NCI-H187 treated with DMSO at 0.1 percent for 48 hours (cell line): ENCODE measurements at places on chromosomes 12 and 14.

- no peak for DNase-seq
Observed at GRCh38 chr12:100031836-100032235, 47.1 kb upstream of the ANKS1B start.

- no peak for DNase-seq
Observed at GRCh38 chr12:78531831-78532458, 332.6 kb upstream of the SYT1 start.

DNA sequence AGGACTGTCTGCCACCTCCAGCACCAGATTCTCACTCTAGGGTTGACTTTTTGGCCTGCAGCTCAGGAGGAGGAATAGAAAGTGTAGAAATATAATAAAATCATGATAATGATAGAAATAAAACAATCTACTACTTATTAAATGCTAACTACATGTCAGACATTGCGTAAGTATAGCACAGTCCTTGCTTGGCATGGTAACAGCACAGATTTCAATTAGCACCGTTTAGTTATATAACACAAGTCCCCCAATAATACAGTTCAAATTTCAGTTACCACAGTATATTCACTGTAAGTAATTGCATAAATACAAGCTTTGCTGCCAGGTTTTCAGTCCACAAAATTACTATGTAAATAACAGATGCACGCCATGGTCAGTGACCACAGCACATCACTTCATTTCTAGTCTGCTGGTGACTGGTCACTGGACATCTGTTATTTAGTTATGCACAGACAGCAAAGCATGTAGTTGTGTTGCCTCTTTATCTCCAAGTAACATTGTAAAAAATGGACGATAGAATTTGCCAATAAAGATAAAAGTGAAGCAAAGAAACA lies 6.5 kb upstream of the GLT8D2 start:
- no peak for DNase-seq

DNA sequence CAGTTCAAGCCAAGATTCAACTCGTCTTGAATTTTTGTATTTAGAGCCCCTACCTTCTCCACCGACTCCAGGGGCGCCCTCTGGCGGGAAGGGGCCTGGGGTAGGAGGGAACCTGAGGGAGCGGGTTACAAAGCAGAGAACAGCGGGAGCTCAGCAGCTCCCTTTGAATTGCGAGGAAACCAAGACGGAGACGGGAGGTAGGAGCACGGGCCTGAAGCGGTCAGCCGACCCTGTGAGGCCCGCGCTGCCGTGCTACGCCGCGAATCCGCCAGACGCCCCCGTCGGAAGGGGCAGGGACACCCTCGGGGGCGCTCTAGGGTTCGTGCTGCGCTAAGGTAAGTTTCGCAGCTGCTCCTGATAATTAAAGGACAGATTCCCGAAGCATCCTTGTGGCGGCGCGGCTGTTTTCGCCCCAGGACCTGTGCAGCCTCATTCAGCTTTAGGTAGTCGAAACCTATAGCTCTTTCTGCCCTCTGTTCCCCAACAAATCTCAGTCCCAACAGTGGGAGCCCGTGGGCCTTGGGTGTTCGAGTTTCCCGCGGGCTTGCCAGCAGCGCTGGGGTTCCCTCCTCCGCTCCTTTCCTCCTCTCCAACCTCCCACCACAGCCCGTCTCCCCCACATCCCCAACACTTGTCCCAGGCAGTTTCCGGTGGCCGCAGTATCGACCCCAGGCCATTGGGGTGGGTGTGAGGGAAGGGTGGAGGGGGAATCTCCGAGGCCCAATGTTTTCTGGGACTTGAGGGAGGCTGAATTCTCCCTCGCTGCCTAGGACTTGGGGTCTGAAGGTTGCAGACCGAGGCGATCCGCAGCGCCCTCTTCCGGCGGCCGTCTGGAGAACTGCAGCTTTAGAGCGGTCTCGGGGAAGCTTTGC lies 5.1 kb upstream of the NKX2-1 start:
- DNase-seq, result no peak

GRCh38 chr12:40614923-40615322 lies 77.3 kb upstream of the CNTN1 start:
- DNase-seq, result no peak

GRCh38 chr12:132806857-132807256 lies 21.8 kb downstream of the GOLGA3 start:
- no peak for DNase-seq

DNA sequence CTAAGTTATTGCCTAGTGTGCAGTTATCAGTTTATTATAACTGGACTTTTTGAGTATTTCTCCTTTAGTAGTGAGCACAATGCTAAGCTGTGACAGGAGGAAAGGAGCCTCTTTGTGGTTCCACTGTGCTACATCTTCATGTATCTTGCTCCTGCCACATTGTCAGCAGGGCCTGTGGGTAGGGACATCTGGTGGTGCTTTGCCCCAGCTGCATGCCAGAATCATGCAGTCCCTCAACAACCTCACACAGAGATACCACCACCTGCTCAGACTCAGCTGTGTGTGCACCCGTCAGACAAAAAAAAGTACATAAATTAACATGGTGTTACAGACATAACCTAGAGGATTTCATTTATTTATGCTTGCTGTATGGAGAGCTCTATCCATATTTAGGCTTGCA lies 51.1 kb downstream of the MIS18BP1 start:
- no peak for DNase-seq

DNA sequence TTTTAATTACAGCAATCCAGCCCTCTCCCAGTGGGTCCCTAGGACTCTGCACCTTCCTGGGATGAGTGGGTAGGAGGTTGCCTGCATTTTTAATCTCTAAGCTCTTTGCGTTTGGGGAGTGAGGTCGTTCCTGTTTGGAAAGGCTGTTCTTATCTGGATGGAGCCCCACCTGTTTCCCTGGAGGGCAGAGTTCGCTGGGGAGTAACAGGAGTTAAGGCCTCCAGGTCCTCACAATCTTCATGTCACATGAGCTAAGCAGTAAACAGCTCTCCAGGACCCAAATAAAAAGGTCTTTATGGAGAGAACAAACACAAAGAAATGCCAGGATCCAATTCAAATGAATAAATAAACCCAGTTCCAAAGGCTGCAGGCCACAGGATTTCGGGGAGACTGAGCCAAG lies 56.0 kb upstream of the RFLNA start:
- DNase-seq, result no peak

- no peak for DNase-seq
Observed at GRCh38 chr12:65695113-65695865, 129.0 kb upstream of the HMGA2 start.

- DNase-seq, result no peak
Observed at GRCh38 chr14:73468828-73469375, 10.6 kb upstream of the NUMB start.

DNA sequence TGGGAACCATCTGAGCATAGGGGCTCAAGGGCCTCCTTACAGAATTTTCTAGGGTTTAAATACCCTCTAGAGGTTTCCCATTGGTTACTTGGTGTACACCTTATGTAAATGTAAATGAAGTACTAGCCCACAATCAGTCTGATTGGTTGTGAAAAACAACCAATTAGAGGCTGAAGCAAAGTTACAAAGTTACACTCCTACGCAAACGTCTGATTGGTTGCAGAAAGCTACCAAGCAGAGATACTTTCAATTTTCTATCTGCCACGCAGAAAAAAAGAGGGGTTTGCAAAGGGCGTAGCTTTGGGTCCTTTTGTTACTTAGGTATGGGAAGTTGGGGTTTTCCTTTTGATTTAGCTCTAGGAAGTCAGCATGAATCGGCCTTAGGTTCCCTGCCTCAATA lies 1.8 kb upstream of the TMEM19 start:
- no peak for DNase-seq

DNA sequence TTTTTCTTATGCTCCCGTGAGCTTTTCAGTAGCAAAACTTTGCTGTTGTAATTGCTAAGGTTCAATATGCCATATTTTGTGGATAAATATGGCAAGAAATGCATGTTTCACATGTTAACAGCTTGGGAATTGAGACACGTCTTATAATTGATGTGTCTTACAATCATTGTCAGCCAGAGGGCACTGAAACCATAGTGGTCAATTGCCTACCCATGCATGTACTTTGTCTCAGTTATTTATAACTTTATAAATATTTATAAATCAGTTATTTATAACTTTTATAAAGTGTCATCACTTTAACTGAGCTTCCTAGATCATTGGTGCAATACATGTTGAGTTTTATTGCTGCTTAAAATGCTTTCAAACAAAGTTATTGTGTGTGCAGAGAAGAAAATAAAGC lies 82.0 kb downstream of the CATSPERB start:
- DNase-seq, result no peak

- no peak for DNase-seq
Observed at GRCh38 chr12:47860279-47860841, 40.7 kb upstream of the HDAC7 start.

DNA sequence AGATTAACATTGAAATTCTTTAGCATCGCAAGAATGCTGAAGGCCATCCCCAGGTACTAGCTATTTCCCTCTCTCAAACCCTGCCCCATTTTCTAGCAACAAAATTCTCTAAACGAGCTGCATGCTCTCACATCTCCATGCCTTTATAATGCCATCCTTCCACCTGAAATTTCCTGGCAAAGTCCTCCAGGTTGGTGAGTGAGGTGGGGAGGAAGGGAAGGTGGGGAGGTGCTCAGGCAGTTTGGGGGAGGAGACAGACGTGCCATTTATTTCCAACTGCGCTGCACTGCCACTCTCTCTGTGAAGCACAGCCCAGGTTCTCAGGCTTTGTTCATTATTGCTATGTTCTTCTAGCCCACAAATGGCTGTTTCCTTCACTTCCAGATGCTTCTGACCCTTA lies 208.4 kb downstream of the PAWR start:
- DNase-seq, result no peak

GRCh38 chr14:22896760-22897159 lies 13.7 kb downstream of the REM2 start:
- no peak for DNase-seq

- DNase-seq, result no peak
Observed at GRCh38 chr12:87140262-87140661, 884.1 kb upstream of the MGAT4C start.

DNA sequence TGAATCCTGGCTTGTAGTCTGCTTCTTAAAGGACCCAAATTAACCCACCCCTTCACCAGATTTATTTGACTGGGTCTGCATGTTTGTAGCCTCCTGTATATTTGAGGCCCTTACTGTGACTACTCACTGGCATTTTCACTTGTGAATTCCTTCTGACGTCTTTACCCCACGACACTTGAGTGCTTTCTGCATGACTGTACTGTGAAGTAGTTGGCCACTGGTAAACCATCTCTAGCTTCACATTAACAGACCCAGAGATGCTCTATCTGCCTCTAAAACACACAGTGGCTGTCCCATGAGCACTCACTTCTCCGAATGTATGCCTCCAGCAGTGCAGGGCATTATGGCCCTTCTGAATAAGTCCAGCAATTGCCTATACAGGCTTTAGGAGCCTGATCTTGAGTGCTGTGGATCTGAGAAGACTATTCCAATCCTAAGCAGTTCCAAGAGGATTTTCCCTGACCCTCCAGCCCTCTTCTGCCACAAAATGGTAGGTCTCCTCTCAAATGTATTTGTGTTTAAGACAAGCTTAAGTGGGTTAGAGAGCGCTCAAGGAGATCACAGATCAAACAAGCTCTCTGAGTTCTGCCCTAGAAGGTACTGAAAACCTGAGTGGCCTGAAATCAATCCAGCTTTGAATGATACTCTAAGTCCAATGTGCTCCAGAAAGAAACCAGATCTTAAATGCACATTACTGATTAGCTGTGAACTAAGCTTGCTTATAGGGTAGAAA lies 534.7 kb downstream of the RPS29 start:
- DNase-seq, result no peak

- DNase-seq, result no peak
Observed at GRCh38 chr12:131229426-131230339, 276.0 kb downstream of the ADGRD1 start.

DNA sequence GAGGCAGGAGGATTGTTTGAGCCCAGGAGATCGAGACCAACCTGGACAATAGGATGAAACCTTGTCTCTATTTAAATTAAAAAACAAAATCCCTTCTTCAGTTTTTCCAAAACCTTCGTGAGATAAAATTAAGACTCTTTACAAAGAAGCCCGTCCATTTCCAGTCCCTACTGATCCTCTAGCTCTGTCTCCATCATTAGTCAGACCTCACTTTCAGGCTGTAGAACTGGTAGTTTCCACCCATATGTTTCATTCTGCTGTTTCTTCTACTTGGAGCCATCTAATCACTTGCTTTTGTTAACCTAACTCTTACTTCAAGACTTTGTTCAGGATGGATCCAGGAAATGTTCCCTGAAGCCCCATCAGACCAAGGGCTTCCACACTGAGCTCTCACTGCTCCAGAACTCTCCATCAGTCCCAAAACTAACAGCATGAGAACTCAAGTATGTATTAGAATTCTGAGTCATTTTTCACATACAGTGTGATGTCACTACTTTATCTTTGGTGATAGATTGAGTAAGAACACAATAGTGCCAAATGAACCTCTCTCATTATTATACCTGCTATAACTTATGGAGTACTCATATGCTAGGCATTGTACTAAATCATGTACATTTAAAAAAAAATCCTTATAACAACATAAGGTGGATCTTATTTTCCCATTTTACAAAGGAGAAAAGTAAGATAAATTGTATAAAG lies 90.8 kb downstream of the PRICKLE1 start:
- no peak for DNase-seq

DNA sequence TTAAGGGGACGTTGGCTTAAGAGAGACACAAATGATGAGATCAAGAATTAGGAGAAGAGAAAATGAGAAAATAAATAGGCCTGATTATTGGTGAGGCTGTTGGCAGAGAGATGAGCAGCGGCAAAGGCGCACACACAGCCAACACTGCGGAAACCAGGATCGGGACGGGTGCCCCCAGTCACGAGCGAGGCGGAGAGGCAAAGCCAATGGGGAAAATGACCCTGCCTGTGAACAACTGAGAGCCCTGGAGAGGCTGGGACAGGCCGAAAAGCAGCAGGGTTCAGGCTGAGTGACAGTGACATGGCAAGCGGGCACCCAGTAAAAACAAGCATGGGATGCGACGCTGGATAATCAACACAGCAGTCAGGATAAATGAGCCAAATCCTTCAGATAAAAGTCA lies 21.0 kb downstream of the SLC15A4 start:
- DNase-seq, result no peak

DNA sequence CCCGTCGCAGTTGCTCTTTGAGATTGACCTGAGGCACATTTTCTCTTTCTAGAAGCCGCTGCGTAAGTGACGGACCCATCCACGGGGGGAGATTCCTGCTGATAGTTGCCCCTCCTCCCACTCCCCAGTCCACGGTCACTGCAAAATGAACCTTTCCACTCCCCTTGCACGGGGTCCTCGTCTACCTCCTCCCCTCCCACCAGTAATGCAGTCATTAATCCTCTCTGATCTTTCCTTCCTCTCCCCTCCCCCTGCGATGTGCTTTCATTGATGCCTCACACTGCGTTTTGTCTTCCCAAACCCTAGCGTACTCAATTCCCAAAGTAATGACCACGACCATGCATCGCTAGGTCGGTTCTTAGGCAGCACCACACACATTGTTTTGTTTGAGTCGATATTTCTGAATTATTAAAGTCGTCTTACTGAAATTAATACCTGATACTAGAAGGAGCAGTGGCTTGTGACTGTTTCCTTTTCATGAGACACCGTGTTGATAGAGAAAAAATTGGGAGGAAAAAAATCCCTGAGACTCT lies 857 bp downstream of the ETNK1 start:
- no peak for DNase-seq
